ENCODE measurements at places on chromosomes 6 and 20.

DNA sequence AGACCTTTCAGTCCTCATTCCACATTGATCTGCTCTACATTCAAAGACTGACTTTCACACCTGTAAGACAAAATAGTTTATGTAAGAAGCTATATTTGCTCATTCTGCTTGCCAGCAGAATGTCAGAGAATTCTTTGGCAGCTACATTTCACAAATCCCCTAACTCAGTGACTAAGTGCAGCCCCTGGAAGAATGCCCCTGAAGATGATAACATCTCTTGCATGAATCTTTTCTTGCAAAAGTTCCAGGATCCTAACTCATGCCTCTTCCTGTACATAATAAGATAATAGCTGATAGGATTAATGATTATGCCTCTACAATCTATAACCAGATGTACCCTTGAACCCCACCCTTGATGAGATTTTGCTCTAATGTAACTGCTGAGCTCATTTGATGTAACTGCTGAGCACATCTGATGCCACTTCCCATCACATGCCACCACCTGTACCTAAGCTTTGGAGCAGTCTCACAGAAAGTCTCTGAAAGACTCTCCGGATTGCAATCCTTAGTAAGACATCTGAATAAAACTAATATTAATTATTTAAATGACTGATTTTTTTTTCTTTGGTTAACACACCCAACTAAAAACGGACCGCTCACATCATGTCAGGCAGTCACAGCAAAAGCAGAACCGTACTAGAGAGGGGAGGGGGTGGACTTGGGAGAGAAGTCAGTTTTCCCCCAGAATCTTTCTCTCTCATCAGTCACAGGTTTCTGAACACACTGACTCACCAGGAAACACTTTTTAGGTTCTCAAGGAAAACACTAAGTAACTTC, 684 bp upstream of the DNAH8 start:
- no peak for DNase-seq

- no peak for DNase-seq
These were observed 2.8 kb upstream of the SLC17A5 start for GRCh38 chr6:73656531-73657145.

- peak; percentile 100 for DNase-seq
These were observed 58.9 kb downstream of the ID4 start for GRCh38 chr6:19895866-19896692.

DNA sequence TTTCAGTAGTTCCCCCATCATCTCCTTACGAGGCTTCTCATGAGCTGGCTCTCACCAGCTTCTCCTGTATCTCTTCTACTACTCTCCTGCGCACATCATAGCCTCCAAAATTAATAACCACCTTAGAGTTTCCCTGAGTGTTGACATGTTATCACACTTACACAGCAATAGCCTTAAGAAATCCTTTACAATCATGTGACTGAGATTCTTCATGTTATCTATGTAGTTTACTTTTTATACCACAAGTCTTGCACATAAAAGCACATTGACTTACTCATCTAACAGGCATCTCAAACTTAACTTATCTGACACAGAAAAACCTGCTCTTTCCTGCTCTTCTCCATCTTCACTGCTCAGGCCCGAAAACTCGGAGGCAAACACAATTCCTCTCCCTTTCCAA, 103.7 kb upstream of the TAB2 start:
- no peak for DNase-seq

DNA sequence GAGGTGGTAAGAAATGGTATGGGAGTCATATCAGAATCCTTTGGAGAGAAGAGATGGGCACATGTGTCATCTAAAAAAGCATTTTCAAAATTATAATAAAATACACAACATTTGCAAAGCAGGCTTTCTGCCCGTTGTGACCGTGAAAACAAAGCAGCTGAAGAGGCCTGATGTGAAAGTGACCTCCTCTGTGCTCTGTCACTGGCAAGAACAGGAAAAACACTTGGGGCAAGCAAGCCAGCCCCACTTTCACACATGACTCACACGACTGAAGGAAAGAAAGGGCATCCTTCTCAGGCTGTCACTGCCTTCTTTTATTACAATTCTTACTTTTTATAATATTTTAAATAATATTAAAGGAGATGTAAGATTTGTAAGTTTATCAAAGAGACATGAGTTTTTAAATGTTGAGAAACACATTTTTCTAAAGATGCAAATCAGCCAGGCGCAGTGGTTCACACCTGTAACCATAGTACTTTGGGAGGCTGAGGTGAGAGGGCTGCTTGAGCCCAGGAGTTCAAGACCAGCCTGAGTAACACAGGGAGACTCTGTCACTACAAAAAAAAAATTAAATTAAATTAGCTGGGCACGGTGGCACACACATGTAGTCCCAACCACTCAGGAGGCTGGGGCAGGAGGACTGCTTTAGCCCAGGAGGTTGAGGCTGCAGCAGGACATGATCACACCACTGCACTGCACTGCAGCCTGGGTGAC, 143.7 kb downstream of the BTBD9 start:
- no peak for DNase-seq

GRCh38 chr20:2283706-2284423, 11.9 kb upstream of the TGM3 start:
- no peak for DNase-seq

DNA sequence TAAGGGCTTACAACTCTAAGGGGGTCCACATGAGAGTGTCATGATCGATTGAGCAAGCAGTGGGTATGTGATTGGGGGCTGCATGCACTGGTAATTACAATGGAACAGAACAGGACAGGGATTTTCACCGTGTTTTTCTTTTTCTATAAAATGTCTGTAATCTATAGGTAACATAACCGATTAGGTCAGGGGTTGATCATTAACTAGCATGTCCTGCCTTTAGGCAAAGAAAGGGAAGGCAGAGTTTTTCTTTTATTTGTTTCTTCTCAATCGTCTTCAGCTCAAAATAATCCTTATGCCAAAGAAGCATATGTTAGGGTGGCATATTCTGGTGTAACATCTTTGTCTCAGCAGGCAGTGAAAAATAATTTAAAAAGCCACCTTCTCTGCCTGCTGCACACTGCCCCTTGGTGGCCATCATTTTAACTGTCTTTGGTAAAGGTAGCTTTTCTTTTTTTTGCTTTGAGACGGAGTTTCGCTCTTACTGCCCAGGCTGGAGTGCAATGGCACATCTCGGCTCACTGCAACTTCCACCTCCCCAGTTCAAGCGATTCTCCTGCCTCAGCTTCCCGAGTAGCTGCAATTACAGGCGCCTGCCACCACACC, 9.7 kb upstream of the CEP43 start:
- peak; percentile 51 for DNase-seq

DNA sequence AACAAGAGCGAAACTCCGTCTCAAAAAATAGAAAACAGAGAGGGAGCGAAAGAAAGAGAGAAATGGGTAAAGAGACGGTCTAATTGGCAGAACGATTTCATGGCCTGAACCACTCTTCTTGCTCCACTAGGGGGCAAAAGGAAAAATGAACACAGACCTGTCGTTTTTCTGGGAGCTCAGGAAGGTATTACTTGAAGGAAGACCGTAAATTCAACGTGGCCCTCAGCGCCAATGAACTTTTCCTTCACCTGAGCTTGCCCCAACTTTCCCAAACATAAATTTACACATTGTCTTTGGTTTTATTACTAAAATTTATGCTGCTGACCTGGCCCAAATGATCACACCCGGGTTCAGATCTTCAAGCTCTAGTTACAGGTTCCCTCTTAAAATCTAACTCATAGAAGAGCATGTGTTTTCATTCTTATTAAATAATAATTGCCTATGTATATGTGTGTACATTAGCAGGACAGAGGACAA, 67.3 kb downstream of the ATP9A start:
- DNase-seq, result peak; percentile 79

DNA sequence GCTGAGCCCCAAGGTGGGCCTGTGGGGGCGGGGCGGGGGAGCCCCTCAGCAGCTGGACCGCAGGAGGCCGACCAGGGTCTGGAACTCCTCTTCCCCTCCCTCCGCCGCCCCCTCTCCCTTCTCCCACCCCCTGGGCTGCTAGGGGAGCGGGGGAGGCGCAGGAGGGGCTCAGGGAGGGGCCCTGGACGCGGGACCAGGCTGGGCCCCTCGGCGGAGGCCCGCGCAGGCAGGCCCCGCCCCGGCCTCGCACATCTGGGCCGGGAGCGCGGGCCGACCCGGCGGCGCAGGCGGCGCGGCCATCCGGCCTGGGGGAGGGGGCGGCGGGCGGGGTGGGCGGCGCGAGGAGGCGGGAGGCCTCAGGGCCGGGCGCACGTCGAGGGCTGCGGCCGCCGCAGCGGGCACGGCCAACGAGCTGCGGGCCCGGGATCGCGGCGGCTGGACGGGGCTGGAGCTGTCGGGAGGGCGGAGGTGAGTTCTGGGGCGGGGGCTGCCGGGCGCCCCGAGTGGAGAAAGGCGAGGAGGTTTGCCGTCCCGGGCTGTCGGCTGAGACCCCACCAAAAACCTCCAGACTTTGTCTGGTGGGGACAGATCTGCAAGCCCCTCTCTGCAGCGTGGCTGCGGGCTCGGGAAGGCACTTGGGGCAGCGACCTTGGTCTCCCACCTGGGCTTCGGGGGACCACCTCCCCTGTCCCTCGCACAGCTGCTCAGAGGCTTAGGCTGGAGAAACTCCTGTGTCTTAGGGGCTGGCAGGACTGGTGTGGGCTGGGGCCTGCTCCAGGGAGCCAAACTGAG, at the start of gene HSPA12B:
Gene HSPA12B (plus strand): TSS at position 359 of the 792 bp plus-strand sequence. CDS start 5,990 bp downstream, outside the sequence.
- DNase-seq, result no peak

DNA sequence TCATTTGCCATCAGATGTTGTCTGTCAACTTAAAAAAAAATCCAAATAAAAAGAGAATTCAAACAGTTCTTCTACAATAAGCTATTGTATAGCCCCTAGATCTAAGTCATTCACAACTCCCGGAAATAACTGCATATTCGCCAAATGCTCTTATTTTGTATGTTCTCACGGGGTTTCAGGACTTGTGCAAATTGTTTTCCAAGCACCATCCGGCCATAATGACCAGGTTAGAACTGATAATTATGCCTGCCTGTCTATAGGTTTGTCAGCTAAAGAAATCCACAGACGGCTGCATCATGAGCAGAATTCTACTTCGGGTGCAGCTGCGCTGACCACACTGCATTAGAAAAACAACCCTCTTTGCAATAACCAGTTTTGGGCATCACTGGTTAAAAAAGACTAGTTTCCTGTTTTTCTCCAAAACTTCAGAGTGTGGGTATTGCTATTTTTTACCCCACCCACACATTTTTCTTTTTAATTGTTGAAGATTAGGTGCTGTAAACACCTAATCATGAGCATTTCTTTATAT, 87.7 kb downstream of the HIVEP2 start:
- DNase-seq, result no peak

- no peak for DNase-seq
These were observed 269.1 kb downstream of the PHF3 start for GRCh38 chr6:63904650-63905248.

GRCh38 chr20:8320306-8320705, 188.2 kb downstream of the PLCB1 start:
- DNase-seq, result no peak

- no peak for DNase-seq
These were observed 11.8 kb upstream of the GNRH2 start for GRCh38 chr20:3031524-3032147.

DNA sequence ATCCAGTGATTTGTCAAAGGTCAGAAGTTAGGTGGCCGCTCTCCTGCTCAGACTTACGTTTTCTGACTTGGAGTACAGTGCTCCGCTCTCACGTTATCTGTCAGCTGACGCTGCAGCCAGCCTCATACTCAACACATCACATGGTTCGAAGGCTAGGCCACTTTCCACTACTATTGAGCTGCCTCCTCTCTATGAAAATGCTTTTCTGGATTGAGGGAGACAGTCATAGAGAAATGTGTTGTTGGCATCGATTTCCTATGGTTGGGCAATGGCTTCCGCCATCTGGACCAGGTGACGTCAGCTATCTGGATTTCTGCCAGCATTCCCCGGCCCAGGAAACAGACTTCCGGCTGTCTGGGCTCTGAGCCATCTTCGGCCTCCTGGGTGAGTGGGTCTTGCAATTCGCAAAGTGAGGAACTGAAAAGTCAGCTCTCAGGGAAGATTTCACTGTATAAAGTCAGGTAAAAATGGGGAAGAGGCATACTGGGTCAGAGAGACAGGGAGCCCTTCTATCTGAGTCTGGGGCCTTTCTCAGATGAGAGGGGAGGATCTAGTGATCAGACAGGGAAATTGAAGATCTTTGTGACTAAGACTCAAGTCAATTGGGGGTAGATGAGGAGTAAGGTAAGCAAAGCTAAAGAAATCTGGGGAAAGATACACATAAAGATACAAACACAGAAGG, 37.5 kb upstream of the IER3 start:
- peak; percentile 99 for DNase-seq

GRCh38 chr6:26457264-26457805, 420 bp upstream of the BTN2A1 start:
- no peak for DNase-seq

- DNase-seq, result no peak
These were observed 6.5 kb upstream of the SMOC2 start for GRCh38 chr6:168434505-168434904.

- no peak for DNase-seq
These were observed 119.1 kb downstream of the PKHD1 start for GRCh38 chr6:51968265-51968664.

DNA sequence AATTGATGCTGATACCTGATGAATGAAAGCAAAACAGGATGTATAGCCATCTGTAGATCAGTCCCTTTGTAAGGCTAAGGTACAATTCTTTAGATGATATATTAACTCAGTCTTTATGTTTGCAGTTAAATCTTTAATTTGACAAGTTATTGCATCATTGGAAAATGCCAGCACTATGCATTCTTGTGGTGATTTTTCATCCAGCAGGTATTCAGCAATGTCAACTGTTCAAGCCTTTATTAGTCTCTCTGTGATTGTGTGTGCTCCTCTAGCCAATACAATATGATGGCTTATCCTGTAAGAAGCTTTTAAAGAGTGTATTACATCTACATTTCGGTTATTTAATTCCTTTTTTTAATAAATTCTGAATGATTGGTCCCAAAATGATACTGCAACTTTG, 34.3 kb downstream of the HLA-DMB start:
- DNase-seq, result no peak

GRCh38 chr6:71028236-71028876, 71.5 kb upstream of the B3GAT2 start:
- no peak for DNase-seq

- DNase-seq, result peak; percentile 96
These were observed 59.7 kb downstream of the HIVEP2 start for GRCh38 chr6:142885182-142885867.

- DNase-seq, result no peak
These were observed 117.5 kb downstream of the DLL1 start for GRCh38 chr6:170173335-170173881.

DNA sequence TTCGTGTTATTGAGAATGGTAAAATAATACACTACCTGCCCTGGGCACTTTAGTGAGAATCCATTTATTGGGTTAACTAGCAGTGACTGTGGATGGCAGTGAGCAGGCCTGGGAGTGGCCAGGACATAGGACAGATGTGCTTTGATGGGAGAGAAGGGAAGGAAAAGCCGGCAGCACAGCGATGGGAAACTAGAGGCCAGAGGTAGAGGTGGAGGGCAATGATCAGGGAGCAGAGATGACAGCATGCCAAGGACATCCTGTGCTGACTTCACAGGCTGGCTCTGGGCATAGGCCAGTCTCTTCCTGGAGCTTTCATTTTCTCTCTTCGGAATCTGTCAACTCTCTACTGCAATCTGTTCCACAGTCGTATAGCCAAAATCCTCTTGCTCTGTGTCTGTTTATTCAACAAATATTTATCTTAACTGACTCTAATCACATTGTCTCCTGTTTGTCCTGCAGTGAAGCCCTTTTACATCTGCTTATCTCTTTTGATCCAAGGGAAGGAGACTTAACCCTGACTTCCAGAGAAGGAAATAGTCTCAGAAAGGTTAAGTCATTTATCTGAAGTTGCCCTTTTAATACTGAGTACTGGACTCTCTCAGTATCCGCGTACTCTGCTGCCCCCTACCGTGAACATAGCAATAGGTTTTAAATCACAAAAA, 18.4 kb upstream of the MMP24 start:
- DNase-seq, result peak; percentile 91

Measured in SK-MEL-5 (cell line).